Fibroblast of skin of scalp (primary cell): ENCODE measurements at places on chromosomes 16 and 17.

DNA sequence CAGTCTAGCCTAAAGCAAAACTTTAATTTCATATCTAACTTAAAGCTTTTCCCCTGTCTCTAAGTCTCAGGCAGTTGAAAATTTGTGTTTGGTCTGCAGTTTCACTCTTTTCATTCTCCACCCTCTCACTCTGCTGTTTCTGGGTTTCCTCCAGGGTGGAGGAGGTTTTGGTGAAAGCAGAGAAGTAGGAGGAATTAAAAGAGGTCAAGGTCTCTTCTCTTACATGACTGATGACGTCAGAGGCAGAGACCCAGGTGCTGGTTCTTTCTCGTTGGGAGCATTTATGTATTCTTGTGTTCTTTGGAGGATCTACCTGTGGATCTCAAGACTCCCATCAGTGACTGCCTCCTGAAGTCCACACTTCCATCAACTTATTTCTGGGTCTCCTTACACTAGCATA lies 2.4 kb upstream of the PSMD11 start:
- no peak for DNase-seq

- no peak for DNase-seq
These were observed 3.5 kb downstream of the GRB2 start for GRCh38 chr17:75402026-75402425.

GRCh38 chr16:56515665-56516064 lies 4.2 kb downstream of the BBS2 start:
- DNase-seq = no peak

DNA sequence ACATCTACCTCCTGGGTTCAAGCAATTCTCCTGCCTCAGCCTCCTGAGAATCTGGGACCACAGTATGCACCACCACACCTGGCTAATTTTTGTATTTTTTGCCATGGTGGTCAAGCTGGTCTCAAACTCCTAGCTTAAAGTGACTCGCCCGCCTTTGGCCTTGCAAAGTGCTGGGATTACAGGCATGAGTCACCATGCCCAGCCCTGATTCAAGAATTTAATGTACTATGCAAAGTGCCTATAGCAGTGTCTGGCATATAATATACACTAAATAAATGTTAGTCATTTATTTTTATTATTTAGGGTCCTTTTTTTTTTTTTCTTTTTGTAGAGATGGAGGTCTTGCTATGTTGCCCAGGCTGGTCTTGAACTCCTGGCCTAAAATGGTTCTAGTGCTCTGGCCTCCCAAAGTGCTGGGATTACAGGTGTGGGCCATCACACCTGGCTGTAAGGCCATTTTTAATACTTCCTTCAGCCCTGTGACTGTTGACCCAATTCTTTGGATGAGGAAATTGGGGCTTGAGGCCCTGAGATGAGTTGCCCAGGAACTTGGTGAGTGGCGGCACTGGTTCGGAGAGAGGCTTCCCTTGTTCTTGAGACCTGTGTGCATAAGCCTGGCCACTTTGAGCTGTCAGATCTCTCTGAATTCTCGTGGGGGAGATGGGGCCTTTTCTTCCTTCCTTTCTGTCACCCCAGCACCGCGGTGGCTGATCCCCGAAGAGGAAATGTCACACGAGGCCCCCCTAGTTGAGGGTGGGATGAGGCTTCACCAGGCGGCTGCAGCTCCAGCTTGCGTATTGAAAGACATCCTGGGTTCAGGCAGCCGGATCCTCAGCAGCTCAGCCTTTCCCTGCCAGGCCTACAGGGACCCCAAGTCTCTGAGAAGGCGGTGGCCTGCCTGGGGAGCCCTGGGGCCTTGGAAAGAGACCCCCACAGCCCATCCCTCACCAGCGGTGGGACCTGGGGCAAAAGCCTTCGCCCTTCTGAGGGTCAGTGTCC lies 38.7 kb downstream of the LAT start:
- peak; percentile 4 for DNase-seq

DNA sequence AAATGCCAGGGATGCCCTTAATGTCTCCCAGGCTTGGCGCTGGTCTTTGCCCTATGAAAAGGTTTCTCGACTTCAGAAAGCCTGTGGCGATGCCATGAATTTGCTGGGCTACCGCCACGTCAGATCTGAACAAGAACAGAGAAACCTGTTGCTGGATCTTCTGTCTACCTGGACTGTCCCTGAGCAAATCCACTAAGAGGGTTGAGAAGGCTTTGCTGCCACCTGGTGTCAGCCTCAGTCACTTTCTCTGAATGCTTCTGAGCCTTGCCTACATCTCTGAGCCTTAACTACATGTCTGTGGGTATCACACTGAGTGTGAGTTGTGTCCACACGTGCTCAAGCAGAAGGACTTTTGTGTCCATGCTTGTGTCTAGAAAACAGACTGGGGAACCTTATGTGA lies 11.4 kb downstream of the CHST4 start:
- DNase-seq = peak; percentile 30

GRCh38 chr17:320139-320538 lies 32.5 kb downstream of the RPH3AL start:
- no peak for DNase-seq

DNA sequence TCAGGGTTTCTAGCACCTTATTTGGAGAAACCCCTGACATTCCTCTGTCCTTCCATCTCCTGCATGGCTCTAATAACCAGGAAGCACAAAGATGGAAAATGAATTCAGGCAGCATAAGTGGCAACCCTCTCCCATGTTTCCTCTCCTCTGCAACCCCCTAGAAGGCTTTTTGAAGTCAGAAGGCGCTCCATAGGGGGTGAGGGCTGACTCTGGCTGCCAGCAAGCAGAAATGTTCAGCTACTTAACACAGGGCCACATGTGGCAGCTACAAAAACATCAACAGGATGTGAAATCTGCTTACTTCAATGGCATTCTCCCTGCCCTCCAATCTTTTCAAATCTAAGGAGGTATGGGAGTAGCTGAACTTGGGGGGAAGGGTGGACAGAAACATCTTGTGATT lies 55.2 kb upstream of the IRX5 start:
- peak; percentile 44 for DNase-seq

DNA sequence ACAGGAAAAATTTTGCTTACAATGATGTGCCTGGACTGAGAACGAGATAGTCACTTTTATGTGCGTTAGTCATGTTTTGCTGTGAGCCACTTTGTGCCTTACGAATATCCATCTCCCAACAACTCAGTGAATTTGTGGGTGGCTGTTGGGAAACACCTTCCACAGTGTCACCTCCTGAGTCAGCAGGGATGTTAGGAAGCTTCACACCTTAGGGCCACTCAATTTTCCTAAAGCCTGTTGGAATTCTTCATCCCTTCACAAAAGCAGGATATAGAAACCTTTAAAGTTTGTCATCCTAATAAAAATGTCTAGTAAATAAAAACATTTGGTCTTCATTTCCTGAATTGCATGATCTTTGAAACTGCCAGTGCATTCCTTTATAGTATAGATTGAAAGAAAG lies 4.3 kb upstream of the KRTAP3-1 start:
- DNase-seq = no peak

DNA sequence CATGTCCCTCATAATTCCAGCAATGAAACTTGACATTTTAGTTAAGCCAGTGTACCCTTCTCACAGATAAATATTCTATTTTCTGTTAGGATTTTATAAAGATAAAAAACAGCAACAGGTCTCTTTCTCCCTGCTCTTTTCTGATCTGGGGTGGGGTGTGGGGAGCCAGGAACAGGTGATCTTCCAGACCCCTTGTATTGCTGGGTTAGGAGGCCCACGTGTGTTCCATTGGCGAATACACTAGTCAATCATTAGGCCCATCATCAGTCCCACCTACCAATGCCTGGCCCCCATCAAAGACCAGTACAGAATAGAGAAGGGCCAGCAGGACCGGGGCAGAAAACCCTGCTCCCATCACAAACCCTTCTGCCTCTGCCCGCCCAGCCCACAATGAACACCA lies 40.3 kb upstream of the TOB1 start:
- DNase-seq = no peak

- no peak for DNase-seq
These were observed 131.0 kb upstream of the TNRC6C start for GRCh38 chr17:77827511-77827910.

DNA sequence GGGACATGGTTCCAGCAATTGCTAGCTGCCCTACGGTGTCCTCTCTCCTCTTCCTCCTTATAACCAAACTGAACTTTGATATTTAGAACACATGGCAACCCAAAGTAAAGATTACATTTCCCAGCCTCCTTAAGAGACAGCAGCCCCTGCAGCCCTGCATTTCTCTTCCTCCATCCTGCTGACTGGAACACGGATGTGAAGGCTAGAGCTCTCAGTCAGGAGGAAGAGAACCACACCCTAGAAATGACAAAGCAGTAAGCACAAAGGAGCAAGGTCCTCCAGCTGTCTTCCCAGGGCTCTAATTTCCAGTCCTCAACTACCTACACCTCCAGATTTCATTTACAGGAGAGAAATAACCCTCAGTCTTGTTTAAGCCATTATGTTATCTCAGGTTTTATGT lies 10.9 kb downstream of the DYNC1LI2 start:
- DNase-seq = no peak

DNA sequence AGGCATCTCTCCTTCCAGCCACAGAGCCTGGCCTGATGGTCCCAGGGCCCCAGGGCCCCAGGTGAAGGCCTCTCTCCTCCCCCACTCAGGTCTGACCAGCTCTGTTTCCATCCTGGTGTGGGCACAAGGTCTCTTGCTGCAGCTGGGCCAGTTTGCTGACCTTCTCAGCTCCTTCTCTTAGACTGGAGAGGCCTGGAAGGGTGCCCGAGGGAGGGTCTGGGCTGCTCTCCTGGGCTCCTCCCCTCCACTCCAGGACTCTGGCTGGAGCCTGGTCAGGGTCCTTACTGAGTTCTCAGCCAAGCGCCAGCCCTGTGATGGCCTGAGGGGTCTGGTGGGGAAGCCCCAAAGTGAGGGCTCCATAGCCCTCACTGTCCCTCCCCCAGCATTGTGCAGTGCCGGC lies 12.4 kb downstream of the SOCS3 start:
- DNase-seq = no peak

DNA sequence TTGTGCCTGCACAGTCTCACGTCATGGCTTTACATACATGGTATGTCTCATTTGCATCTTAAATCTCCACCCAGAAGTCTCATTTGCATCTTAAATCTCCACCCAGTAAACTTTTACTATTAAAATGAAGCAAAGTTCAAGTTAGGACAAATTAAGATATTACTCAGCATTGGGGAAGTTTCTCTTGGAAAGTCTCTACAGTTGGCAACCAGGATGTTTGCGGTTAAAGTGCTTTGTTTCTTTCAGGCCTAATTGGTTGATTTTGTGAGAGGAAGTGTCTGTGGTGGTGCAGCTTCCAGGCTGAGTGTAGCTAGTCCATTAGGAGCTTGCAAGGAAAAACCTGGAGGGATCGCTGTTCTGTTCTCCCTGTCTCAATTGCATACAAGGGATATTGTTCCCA lies 1373.3 kb upstream of the GOT2 start:
- DNase-seq = peak; percentile 68
